Esophagus muscularis mucosa (tissue), 4 donors: ENCODE measurements at places on chromosomes 5 and 9. TPM values are rescaled to one million over a fixed set of nuclear protein-coding genes. Genes with fewer than 3 reads are reported as not detected.

- DNase-seq, result no peak
Measured at GRCh38 chr5:57313716-57314115, 139.9 kb downstream of the GPBP1 start.

DNA sequence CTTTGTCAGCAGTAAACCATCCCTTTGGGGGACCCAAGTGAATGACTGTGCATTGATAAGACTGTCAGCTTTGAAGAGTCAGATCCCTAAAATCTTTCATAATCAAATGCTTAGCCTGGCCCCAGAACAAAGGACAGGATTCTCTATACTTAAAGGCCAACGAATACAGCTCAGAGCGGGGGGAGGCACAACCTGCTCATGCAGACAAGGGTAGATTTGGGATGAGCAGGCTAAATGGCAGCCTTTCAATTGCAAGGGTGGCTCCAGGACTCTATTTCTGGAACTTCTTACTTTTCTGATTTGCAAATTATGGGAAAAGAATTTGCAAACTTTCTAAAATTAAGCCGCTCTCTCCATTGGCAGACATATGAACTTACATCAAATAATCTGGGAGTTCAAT lies 66.4 kb downstream of the ELL2 start:
- no peak for DNase-seq

DRD1 gene
- not detected for total RNA-seq

GRCh38 chr5:137220523-137220927 lies 278.6 kb downstream of the SPOCK1 start:
- no peak for DNase-seq

FCN2 gene
- total RNA-seq, result not detected

DNA sequence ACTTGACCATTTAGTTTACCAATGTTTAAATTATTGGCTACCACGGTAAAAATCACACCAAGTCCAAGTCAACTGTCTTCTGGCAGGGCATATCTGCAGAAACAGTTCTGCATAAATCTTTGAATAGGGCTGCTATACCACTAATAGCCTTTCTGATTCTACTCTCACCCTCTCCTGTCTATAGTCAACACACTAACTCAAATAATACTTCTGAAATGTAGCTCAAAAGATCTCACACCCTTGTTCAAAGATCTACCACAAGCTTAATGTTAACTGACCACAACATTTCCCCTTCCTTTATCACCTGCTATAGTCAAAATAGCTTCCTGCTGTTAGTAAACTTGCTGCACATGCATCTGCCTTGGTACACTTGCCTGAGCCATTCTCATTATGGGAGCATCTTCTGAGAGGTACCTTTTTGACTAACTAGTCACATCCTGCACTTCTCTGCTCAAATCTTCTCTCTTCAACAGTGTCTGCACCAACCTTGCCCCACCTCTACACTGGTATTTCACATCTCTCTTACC lies 319.4 kb downstream of the CDH10 start:
- DNase-seq, result no peak

ZDHHC11B gene
- total RNA-seq, result 7.9 TPM

- DNase-seq, result no peak
Measured at GRCh38 chr5:86885489-86886230, 267.9 kb downstream of the COX7C start.

CCDC183 gene
- 0.65 TPM for total RNA-seq

DNA sequence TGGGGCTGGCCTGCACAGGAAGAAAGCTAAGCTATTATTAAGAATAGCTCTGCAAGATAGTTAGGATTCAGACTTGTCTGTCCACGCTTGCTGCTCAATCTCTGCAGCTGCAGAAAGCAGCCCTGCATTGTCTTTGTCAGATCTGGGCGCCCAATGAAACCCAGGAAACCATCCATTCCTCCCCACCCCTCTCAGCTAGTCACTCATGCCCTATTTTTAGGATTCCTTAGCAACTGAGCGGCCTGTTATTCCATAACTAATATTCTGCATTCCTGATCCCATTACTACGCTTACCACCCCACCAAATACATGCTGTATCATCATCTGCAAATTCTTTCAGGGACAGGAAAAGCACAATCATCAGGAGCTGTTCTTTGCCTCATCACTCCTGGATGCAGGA lies 52.9 kb upstream of the APC start:
- DNase-seq, result no peak

SLC6A18 gene
- total RNA-seq, result not detected
